ENCODE measurements at places on chromosomes 4 and X.
A peak's percentile ranks its signal among the peaks of the same experiment; 100 is the strongest.

GRCh38 chr4:182917182-182918043, at the start of gene DCTD:
DCTD (minus strand) TSS chr4:182917386; CDS start chr4:182915568, 1,818 bp downstream.
- H3K27ac ChIP-seq, result peak within 1 kb of the TSS; percentile 93
- H3K27me3 ChIP-seq, result no peaks in the 10 kb centered on the region
- peak within 1 kb of the TSS; percentile 79 for H3K4me3 ChIP-seq
- DNase-seq, result peak; percentile 75

DNA sequence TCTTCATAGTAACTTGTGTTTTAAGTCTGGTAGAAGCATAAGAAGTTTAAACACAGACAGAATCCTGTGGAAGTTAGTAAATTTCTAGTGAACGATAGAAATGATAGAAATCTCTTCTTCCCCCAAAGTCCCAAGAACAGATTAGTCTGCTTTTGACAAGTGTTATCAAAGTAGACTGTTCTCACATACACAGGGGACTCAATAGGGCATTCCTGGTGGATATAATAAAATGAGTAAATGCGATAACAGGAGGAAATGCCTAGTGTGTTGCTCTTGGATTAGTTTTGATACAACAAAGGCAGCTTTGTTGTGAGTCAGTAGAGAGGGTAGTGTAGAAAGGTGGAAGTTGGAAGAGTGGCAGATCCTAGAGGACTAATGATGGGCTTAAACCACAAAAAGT, 43.5 kb downstream of the CLCN3 start:
- no peaks in the 10 kb centered on the region for H3K36me3 ChIP-seq
- no peak for DNase-seq
- H3K27ac ChIP-seq, result no peak overlapping the region
- H3K4me1 ChIP-seq, result no peaks in the 10 kb centered on the region
- H3K4me3 ChIP-seq, result no peak overlapping the region

DNA sequence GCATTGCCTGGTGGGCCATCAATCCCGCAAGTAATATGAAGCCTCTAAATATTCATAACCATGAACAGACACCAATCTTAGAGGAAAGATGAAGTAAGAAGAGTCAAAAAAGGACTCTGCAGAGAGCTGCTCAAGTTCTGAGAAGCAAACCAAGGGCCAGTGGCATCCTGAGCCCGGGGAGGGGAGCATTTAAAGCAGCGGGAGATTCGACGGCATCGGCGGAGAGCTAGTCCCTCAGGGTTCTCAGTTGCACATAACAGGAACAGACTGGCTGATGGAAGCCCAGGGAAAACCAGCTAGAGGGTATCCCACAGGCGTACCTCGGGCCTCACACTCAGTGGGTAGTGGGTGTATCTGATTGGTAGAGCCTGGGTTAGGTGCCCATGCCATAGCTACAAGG, 4.9 kb upstream of the PNMA6E start:
- H3K36me3 ChIP-seq, result no peaks in the 10 kb centered on the region
- H3K4me1 ChIP-seq, result no peaks in the 10 kb centered on the region
- H3K4me3 ChIP-seq, result no peak overlapping the region
- no peak for DNase-seq

- no peak overlapping the region for H3K27ac ChIP-seq
- H3K4me3 ChIP-seq, result no peak overlapping the region
- no peak for DNase-seq
- H3K4me1 ChIP-seq, result no peaks in the 10 kb centered on the region
- no peaks in the 10 kb centered on the region for H3K27me3 ChIP-seq
Observed at GRCh38 chr4:39233114-39233513, 50.8 kb downstream of the WDR19 start.

- H3K27ac ChIP-seq, result no peak overlapping the region
- H3K36me3 ChIP-seq, result no peaks in the 10 kb centered on the region
- no peak for DNase-seq
- no peaks in the 10 kb centered on the region for H3K4me1 ChIP-seq
- peaks cover 39% of the 10 kb centered on the region for H3K27me3 ChIP-seq
Observed at GRCh38 chr4:13546941-13547484, 2.7 kb upstream of the NKX3-2 start.

- no peak for DNase-seq
- H3K4me3 ChIP-seq, result no peak overlapping the region
- no peaks in the 10 kb centered on the region for H3K36me3 ChIP-seq
- no peaks in the 10 kb centered on the region for H3K4me1 ChIP-seq
Observed at GRCh38 chr4:163660636-163661035, 166.1 kb downstream of the TMA16 start.

DNA sequence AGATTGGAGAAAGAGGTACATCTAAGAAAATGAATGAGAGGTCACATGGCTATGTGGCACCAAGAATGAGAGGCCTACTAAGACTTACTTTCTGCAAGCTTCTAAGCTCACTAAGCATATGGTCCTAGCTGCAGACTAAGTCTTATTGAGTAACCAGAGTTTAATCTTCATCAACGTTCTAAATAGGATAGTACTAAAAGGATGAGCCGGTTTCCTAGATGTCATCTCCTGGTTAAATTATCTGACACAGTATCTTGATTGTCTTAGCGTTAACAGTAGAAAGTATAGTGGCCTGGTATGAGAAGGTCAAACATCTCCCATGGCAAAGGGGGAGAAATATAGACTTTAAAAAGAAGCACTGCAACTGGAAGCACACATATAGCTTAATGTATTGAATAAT, 448.1 kb downstream of the PDGFC start:
- no peak for DNase-seq
- H3K27me3 ChIP-seq, result no peaks in the 10 kb centered on the region
- no peaks in the 10 kb centered on the region for H3K36me3 ChIP-seq
- H3K4me1 ChIP-seq, result no peaks in the 10 kb centered on the region
- no peak overlapping the region for H3K27ac ChIP-seq

- peak; percentile 53 for DNase-seq
Observed at GRCh38 chr4:156252358-156252921, 298.8 kb upstream of the CTSO start.

DNA sequence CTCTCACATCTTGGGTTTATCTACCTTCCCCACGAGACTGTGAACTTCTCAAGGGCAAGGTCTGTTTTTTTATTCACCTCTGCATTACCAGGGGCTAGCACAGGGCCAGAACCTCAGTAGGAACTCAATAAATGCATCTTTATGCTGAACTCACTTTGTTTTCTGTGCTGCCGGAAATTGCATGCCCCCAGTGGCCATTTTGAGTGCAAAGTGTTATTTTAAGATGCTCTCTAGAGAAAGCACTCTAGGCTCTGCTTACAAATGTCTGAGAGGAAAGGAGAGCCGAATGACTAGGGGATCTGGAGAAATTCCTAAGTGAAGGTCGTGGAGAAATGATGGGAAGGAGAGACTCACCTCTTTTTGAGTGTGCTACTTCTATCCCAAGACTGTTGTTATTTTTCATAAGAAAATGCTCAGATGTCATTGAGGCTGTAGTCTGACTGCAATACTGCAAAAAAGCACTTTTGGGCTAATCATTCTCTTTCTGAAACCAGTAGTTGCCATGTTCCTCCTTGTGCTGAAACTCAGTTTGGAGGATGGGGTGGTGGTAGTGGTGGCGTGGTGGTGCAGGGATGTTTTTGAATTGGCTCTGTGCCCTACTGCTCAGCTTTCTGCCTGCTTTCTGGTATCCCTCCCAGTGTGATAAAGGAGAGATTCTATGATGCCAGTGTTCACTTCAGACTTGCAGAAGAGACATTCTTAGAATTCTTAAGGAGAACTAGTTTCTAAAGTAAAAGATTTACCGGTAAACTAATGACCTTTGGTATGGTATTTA, 41.3 kb downstream of the DOCK11 start:
- peak; percentile 48 for DNase-seq
- H3K36me3 ChIP-seq, result no peaks in the 10 kb centered on the region
- no peak overlapping the region for H3K27ac ChIP-seq
- no peaks in the 10 kb centered on the region for H3K27me3 ChIP-seq
